Activated naive CD8-positive, alpha-beta T cell treated with anti-CD3 and anti-CD28 coated beads, Interleukin-2, amount 50 U/mL, for 16 hours (primary cell): ENCODE measurements at places on chromosomes 11 and 22.

- DNase-seq, result no peak
These were observed 222.2 kb downstream of the NAV2 start for GRCh38 chr11:19934828-19935259.

DNA sequence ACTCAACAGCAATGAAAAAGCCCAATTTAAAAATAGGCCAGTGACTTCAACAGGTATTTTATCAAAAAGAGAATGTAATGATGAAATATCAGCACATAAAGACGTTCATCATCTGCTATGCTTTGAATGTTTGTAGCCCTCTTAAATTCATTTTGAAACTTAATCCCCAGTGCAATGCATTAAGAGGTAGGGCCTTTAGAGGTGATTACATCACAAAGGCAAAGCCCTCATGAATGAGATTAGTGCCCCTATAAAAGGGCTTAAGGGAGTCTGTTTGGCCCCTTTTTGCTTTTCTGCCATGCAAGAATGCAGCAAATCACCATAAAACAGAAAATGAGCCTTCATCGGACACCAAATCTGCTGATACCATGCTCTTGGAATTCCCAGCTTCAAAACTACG is 637.0 kb downstream of the DLG2 start:
- no peak for DNase-seq

DNA sequence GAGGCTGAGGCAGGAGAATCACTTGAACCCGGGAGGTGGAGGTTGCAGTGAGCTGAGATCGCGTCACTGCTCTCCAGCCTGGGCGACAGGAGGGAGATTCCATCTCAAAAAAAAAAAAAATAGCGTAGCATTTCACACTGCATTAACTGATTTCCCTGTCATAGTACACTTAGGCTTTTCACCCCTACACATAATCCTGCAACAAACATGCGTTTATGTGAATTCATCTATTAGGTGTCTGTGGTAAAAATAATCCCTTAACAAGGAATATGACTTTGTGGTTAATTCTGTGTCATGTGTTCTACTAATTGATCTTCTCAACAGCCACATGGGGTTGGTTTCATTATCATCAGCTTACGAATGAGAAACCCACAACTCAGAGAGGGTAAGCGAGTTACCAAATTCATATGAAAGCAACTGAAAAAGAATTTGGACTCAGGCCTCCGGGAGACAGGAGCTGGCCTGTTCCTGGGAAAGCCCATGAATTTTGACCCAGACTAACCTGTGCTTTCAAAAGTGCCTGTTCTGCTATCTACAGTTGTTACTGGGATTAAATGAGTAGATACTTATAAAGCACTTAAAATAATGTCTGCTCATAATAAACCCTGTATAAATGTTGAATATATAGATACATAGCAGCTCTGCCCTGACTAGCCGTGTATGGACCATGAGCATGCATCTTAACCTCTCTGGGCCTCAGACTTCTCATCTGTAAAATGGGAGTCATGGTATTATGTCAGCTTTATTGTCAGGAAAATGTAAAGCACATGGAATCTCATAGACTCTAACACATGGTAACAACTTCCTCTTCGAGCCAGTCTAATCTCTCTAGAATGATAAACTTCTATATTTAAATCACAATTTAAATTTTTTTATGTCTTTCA is 36.6 kb downstream of the KCNJ1 start:
- DNase-seq, result no peak

- DNase-seq, result no peak
These were observed 4.8 kb upstream of the FAM118A start for GRCh38 chr22:45304971-45305370.

GRCh38 chr11:2570841-2571597 is 126.2 kb downstream of the KCNQ1 start:
- DNase-seq, result no peak
